ENCODE measurements at places on chromosomes 7 and 10.

GRCh38 chr10:117543225-117544003, 868 bp downstream of the EMX2 start:
- no peak for DNase-seq

GRCh38 chr10:131001438-131001837, 310.1 kb downstream of the TCERG1L start:
- DNase-seq, result no peak

- no peak for DNase-seq
Measured at GRCh38 chr7:101363734-101364374, 1.2 kb downstream of the COL26A1 start.

DNA sequence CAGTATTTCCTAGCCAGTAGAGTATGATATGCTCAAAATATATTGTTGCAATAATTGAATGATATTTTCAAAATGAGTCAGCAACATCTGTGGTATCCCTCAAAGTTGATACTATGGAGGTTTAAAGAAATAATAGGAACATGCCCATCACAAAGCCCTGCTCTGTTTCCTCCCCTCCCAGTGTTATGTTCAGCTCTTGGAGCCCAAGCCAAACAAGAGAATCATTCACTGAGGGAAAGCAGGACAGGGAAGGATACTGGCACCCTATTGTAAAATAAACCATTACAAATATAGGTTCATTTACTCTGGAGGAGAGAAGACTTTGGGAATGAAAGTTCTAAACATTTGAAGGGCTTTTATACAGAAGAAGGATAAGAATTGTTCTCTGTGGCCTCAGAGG, 37.6 kb downstream of the SORCS3 start:
- DNase-seq, result no peak
